ENCODE measurements at places on chromosomes 2 and 18.
A peak's percentile ranks its signal among the peaks of the same experiment; 100 is the strongest.

GRCh38 chr2:73142937-73143336 is 30.2 kb upstream of the RAB11FIP5 start:
- no peak for DNase-seq

GRCh38 chr2:175964195-175964594 is 37.9 kb downstream of the LNPK start:
- no peak for DNase-seq

GRCh38 chr2:175004980-175005732 is at the start of gene CHN1:
Gene CHN1 (minus strand): TSS chr2:175005381. CDS start chr2:175004912, 469 bp downstream.
- peak; percentile 76 for DNase-seq

- DNase-seq, result no peak
Observed at GRCh38 chr2:71045865-71046548, 22.4 kb upstream of the NAGK start.

- no peak for DNase-seq
Observed at GRCh38 chr2:229205704-229206103, 65.4 kb downstream of the PID1 start.

DNA sequence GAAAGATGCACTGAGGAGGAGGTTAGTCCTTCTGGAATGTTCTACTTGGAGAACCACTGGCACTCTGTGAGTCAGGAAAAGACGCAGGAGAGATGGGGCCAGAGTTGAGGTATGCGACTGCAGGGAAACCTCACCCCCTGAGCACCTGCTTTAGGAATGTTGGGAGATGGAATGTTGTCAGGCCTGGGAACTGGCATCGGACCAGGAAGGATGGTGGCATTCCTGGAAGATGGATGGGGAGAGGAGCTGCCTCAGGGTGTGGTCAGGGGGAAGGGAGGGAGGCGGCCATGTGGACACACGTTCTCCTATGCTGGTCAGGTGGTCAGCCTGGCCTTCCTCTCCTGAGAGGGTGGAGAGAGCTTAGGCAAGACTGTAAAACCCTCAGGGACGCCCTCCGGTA is 146.3 kb downstream of the CELF4 start:
- no peak for DNase-seq

DNA sequence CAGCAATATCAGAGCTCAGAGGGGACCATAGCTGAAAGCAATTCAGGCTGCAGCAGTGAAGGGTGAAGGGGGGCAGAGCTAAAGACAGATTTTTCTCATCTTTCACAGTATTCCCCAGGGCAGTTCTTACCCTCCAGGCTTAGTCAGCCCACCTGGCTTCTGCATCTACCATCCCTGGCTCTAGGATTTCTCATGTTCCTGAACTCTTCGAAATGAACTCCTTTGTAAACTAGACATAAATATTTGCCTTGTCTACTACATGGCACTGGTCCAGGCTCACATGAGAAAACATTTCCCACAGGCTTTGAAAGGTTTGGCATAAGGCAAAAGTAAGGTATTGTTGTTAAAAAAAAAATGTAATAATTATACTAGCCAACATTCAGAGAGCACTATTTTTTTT is 23.6 kb upstream of the NEB start:
- DNase-seq, result peak; percentile 25

- no peak for DNase-seq
Observed at GRCh38 chr18:6917072-6917471, 187.6 kb downstream of the ARHGAP28 start.

- no peak for DNase-seq
Observed at GRCh38 chr2:6749962-6750361, 115.7 kb downstream of the CMPK2 start.

DNA sequence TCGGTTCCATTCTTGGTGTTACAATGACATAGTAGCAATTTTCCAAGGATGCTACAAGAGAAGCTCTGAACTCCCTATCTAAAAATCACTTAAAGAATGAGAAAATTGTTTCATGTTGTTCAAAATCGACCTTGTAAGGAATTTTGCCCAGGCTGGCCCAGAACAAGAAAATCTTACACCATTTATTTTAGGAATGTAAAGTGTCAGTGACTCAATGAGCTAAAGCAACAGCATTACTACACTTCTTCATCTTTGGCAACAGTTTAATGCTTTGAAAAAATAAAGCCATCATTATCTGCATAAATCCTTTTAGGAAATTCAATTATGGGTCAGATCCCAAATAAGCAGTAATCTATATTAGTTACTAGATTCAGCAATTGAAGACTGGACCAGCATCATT is 38.6 kb downstream of the SLC25A12 start:
- no peak for DNase-seq

DNA sequence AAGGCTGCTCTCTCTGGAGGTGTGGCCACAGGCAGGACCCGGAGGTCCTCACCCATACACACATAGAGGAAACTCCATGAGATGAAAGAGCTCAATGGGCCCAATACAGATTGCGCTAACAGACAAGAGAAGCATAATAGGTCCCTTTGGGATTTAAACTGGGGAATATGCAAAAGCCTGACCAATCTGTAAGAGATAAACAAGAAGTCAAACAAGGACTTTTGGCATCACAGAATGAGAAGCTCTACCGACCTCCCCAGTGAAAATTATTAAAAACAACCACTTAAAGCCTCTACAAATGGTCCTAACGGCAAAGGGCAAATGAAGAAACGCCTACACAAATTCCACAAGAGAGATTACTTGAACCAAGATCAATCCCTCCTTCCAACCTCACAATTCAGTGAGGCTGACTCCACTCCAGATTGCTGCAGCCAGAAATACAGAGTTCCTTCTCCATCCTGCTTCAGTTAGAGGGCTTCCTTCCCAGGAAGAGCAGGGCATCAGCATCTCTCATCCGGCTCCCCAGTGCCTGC is 10.8 kb downstream of the IWS1 start:
- no peak for DNase-seq

DNA sequence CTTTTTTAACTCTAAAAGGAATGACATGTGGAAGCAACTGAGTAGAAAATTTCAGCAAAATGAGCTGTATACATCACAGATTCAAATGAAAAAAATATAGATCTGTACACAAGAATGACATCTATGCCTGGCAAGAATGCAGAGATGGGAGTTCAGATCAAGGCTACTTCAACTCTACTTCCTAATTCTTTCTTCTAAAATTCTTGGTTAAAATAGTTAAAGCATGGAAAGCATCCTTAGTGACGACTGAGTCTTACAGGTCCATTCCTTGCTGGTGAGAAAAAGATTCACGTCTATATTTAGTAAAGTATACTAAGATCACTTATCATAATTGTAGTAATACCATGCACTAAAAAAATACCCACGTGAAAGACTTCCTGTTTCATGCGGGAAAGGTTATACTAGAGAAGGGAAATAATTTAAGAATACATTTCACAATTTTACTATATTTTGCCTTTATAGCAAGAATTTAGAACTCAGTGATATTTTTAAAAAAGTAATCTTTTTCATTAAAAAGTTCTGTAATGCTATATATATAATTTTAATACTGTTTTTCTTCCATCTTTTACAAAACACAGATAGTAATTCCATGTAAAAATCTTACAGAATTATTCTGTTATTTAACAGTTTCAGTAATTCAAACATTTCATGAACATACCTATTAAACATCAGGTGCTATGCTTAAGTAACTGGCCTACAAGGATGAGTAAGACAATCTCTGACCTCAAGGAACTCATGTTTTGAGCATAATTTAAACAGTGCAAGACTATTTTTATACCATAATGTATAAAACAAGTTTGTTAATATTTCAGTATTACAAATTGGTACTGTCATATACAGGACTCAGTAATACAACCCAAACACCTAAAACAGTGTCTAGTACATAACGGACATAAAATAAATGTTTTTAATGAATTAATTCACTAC is 159.6 kb downstream of the BAZ2B start:
- no peak for DNase-seq

DNA sequence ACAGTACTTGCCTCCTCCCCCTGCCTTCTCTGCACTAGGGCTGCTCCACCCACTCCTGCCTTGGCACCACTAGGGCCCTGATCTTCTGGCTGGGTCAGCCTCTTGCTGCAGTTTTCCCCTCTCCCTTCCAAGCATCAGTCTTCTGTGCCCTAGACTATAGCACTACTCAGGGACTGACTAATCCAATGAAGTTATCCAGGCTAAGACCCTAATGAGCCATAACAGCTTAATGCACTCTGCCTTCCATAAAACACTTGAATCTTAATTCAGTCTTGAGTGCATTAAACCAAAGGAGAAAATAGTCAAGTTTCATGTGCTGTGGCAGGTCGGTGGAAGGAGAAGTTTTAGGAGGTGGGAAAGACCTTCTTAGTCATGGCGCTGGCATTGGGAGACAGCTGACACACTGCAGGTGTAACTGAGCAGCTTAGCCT is 95.7 kb downstream of the BIN1 start:
- no peak for DNase-seq

- no peak for DNase-seq
Observed at GRCh38 chr2:239534581-239535412, 134.0 kb upstream of the HDAC4 start.

DNA sequence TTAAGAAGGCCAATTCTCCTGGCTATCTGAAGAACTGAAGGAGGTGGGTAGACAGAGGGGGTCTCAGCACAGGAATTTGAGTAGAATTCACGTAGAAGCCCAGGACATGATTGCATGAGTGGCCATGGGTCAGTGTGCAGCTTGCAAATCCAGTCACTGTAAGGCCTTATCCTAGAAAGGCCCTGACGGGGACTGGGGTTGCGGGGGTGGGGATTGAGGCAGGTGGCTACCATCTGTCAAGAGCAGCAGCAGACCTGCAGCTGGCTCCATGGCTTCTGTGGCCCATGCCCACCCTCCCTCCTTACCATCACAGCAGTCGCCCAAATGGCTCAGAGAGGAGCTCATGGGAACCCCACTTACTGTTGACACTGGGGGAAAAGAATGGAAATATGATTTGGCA is 34.6 kb upstream of the SLC14A1 start:
- no peak for DNase-seq

GRCh38 chr18:848062-848861 is 36.2 kb upstream of the YES1 start:
- DNase-seq, result no peak

DNA sequence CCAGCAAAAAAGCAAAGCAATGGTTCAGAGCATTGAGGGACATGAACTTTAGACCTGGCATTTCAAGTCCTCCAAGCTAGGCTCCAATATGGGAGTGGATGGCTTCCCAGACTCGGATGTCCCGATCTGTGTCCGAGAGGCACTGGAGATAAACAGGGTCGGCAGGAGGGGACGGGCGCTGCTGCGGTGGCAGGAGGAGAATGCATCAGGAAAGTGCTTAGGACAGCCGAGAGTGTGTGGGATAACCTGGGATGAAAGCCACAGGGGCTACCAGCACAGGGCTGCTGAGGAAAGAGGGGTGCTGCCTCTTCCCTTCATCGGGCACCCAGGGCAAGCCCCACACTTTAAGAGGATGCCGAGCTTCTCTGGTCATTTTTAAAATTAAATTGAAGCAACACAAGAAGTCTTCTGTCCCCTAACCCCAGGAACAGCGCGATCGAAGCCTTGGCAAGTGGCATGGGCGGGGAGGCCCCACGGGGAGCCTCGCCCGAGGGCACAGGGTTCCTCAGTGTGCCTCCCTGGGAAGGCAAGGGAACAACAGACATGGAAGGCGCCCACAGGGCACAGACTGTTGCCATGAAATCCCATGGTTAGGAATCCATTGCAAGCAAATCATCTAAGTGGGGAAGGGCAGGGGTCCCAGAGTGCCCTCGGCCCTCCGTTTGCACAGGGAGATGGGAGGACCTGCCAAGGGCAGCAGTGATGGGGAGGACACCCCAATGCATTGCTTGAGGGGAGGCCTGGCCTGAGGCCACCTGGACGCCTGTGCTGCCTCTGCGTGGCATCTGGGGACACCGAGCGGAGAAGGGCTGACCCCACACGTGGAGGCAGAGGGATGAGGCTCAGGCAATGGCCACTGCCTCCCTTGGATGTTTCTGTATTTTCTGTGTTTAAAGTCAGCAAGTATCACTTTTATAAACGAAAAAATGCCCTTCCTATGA is 78.5 kb upstream of the GPC1 start:
- DNase-seq, result no peak

- DNase-seq, result no peak
Observed at GRCh38 chr18:68172842-68173549, 541.9 kb downstream of the TMX3 start.

DNA sequence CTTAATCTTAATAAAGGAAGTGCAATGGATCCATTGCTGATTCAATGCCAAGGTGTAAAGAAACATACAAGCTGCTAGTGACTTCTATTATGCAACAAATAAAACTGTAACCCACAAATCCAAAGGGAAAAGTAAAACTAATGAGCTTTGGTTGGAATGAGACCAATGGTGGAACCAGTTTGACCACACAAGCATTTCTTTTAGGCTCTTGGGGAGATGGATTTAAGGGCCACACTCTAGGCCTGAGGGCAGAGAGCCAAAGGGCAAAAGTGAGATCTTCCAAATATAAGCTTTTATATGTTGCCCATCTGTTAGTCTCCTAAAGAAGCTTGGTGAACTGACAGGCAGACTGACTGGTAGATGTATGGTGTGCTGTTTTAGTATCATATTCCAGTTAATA is 41.5 kb upstream of the MMADHC start:
- DNase-seq, result no peak

- peak; percentile 81 for DNase-seq
Observed at GRCh38 chr2:7795778-7796563, 878.8 kb downstream of the RNF144A start.

- DNase-seq, result no peak
Observed at GRCh38 chr2:51256736-51257135, 224.8 kb upstream of the NRXN1 start.

- no peak for DNase-seq
Observed at GRCh38 chr2:188079196-188079595, 212.5 kb upstream of the GULP1 start.

GRCh38 chr2:12177455-12178288 is 431.2 kb downstream of the LPIN1 start:
- no peak for DNase-seq

DNA sequence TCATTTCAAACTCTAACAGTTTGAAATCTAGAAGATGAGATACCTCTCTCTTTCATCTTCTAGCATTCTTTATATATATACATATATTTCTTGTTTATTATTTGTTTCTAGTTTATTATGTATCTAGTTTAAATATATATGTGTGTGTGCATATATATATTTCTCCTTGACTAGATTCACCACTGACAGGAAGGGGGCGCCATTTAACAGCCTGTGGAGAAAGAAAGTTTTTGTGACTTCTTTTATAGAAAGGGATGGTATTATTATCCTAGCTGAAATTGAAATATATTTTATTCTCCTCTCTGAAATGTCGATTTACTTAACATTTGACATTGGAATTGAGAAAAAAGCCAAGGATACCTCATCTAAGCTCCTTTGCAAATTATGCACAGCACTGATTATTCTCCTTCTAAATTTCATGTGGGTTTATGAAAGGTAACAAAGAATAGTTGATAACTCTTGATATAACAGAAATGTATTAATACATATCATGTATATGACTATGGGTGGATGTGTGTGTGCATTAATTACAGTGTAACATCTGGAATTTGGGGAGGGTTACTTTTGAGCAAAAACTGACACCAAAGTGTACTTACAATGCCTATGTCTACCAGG is 160.7 kb upstream of the NT5C1B start:
- peak; percentile 2 for DNase-seq

- DNase-seq, result no peak
Observed at GRCh38 chr2:191436368-191437055, 191.3 kb downstream of the MYO1B start.

GRCh38 chr18:35028536-35028935 is 12.7 kb upstream of the MAPRE2 start:
- no peak for DNase-seq

All from NCI-H1105 (cell line).